ENCODE measurements at places on chromosomes 1 and 21.

DNA sequence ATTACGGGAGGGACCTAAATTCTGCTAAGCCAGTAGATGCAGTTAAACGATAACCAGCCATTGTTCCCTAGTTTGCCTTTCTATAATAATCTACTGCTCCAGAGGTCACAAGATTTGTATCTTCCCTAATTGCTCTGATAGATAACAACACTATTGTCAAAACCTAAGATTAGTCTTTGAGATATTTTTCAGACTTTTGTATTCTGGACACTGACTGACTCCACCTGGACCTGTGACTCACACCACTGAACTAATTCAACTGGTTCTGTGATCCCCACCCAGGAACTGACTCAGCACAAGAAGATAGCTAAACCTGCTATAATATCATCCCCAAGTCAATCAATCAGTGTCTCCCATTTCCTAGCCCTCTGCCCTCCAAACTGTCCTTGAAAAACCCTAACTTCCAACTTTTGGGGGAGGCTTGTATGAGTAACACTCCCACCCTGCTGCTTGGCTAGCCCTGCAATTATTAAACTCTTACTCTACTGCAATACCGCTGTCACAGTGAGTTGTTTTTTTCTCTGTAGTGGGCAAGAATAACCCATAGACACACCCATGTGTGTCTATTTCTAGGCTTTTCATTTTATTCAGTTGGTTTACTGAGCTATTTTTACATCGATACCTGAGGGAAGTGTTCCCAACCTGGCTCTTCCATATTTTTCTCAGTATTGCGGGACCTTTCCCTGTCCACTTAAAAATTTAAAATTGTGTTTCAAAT is 11.2 kb downstream of the KIFAP3 start:
- DNase-seq: no peak

GRCh38 chr1:60888126-60888525 is 194.2 kb upstream of the NFIA start:
- DNase-seq: no peak

GRCh38 chr21:17270229-17270628 is 242.6 kb upstream of the CXADR start:
- no peak for DNase-seq

DNA sequence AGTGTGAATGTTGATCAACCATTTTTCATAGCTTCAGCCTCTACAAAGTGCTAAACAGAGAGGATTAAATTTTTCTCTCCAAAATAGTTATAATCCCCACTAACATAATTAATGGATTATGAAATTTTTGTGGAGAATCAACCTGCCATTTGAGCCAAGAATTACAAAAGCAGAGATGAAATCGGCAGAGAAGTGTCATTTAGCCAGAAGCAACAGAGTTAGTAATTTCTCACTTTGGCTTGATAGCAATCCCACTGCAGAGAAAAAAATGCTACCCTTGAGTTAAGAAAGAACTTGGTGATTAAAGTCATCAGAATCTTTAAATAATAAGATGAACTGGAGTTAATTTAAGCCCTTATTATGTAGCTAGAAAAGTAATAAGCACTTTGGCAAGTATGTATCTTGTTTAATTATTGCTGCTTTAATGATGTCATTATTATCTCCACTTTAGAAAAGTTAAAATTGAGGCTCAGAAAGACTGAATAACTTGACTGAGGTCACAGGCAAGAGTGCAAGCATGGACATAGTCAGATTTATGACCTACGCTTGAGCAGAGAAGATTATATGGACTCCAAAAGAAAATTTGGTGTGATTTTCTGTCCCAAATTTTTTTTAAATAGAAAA is 37.3 kb downstream of the RGS4 start:
- no peak for DNase-seq

All from Panc1 (cell line).